ENCODE measurements at places on chromosomes 16 and 17. TPM values are rescaled to one million over a fixed set of nuclear protein-coding genes. Genes with fewer than 3 reads are reported as not detected.

DNA sequence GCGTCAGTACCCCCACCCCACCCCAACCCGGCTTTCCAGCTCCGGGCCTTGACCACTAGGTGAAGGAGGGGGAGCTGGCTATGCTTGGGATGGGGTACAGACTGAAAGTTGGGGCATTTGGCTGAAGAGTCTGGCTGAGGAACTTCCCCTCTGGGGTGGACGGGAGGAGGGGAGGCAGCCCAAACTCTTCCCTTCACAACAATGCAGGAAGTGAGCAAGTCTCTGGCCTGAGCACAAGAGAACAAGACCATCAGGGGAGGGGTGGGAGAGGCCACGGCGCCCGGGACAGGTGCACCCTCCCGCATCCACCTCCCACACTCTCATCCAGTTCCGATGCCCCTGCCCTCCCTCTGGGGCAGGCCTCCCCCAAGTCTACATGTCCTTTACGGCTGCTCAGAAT is 5.6 kb downstream of the USH1G start:
- DNase-seq = no peak

DNA sequence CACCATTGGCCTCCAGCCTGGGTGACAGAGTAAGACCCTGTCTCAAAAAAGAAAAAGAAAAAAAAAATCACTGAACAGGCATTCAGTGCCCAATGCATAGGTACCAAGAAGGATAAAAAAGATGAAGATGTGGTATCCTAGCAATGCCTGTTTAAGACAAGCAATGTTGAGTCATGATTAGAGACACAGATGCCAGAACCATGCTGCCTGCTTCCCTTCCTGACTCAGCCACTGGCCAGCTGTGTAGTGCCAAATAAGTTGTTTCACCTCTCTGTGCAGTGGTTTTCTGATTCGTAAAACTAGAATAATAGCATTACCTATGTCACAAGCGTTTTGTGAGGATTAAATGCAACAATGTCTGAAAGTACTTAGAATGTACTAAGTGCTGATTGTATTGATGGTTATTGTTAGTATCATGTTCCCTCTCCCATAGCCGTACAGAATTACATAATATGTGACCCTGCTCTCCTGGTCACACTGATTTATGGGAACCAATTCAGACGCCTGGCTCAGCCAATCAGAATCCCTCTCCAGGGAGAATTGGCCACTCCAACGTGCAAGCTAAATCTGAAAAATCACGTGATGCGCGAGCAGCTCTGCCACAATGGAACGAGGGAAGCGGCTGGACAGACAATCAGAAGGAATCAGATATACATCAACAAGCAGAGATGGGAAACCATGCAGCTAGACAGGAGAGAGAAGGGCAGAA is 241.9 kb downstream of the SLC39A11 start:
- DNase-seq = peak; percentile 7

DNA sequence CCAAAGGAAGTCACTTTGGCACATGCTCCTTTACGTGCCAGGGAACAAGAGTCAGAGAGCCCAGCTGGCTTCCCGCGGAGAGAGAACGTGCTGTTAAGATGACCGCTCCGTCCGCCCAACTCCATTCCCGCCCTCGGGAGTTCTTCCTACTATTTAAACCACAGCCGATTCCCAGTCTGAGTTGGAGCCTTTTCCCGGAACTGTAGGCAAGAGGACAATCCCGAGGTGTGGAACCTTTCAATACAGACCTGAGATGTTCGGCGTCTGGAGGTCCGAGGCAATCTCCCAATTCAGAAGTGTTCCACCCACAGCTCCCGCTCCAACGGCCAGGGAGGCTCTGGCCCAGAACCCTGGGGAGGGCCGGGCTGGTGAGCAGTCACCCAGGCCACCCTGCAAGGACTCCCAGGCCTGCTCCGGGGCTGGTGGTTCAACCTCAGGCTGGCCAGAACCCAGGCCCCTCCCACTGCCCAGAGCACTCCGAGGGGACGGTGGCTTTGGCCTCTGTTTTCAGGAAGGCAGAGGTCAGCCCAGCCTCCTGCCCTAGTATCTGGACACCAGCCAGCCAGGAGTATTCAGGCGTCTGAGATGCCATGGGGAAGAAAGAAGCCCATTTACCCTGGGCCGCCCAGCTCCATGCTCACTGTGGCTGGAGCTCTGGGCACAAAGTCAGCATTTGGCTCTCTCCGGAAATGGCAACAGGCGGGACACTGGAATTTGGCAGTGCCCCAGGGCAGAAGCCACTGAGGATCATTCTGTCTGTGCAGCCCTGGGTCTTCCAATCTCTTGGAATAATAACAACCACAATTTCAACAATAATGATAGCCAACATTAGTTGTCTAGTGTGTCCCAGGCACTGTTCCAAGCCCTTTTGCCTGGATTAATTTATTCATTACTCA is 21.4 kb downstream of the EMP2 start:
- no peak for DNase-seq

GRCh38 chr17:57733085-57733484 is 12.0 kb downstream of the CCDC182 start:
- no peak for DNase-seq

DNA sequence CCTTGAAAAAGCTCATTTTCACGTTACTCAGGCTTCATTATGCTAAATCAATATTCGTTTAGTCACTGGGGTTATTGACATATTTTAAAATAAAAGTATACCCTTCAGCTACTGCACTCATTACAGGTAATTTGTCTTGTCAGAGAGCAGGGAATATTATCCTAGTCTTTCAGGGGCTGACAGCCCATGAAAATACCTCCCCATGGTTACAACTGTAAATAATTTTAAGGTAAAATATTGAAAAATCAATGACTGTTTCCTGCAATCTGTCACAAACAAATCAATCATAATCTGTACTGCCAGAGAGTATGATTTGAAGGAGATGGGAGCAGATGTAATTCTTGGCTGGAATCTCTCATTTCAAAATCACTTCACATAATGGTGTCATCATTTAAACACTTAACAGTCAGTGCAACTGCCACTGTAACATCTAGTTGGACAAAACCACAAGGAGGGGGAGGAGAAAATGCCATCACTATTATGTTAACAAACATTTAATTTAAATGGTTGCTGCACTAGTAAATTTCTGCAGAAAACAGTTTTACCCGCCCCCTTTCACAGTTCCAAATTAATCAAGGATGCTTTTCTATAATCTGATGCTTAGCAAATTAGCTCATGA is 9.3 kb upstream of the IRX5 start:
- no peak for DNase-seq

- DNase-seq = no peak
These were observed 170.2 kb downstream of the RAB11FIP4 start for GRCh38 chr17:31561469-31562375.

- DNase-seq = no peak
These were observed 10.3 kb upstream of the IRF8 start for GRCh38 chr16:85888405-85889331.

GRCh38 chr16:75342308-75342811 is 90.9 kb upstream of the BCAR1 start:
- no peak for DNase-seq

- DNase-seq = no peak
These were observed 72.5 kb upstream of the ZNF423 start for GRCh38 chr16:49928176-49929041.

GRCh38 chr16:67391424-67392300 is 1.6 kb downstream of the TPPP3 start:
- DNase-seq = no peak

DNA sequence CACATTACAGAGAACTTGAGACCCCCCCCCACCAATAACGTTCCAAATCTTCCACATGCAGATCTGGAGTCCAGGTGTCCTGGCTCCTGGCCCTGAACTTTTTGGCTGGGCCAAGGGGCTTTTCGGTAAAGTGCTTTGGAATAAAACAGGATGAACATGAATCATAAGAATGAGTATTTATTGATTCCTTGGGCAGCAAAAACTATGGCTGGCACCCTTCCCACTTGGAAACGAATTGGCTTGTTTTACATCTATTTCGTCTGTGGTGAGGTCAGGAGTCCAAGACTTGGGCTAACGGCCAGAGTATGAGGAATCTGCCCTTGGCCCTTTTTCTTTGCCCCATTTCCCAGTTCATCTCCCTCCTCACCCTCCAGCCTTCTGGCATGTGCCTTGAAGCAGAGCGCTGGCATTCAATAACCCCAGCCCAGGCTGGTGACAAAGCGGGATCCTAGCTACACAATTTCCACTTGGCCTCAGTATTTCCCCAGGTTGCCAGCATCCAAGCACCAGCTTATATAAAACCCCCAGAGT is 4.1 kb upstream of the UBTF start:
- no peak for DNase-seq

DNA sequence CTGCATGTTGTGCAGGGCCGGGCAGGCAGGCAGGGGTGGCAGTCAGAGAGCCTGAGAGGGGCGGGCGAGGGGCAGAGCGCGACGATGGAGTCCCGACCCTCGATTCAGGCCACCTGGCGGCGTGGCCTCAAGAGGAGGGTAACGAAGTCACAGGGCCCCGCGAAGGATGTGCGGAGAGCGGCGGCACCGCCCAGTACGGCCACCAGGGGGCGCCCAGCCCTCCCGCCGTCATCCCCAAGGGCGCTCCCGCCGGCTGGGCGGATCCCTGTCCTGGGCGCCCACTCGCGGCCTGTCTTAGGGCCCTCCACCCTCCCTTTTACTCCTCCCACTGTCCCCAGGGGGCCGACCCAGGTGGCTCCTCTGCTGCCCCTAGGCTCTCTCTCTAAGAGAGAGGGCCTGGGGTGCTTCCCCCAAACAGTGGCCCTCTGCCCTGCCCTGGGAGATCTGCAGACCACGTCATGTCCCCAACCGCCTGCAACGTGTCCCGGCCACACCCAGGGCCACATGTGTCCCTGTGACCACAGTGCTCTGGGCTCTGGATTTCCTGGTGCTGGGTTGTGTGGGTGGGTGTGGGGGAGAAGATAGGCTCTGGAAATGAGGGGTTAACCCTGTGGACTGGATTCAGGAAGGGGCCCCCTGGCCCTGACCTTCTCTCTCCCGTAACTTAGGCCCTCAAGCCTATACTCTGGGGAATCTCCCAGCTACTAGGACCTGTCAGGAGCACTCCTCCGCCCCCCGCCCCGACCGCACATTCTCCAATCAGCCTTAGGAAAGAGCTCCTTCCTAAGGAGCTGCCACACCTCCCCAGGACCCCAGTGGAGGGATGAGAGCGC is 5.9 kb downstream of the DPEP2 start:
- peak; percentile 66 for DNase-seq

- DNase-seq = no peak
These were observed 6.3 kb upstream of the XAF1 start for GRCh38 chr17:6749519-6749918.

DNA sequence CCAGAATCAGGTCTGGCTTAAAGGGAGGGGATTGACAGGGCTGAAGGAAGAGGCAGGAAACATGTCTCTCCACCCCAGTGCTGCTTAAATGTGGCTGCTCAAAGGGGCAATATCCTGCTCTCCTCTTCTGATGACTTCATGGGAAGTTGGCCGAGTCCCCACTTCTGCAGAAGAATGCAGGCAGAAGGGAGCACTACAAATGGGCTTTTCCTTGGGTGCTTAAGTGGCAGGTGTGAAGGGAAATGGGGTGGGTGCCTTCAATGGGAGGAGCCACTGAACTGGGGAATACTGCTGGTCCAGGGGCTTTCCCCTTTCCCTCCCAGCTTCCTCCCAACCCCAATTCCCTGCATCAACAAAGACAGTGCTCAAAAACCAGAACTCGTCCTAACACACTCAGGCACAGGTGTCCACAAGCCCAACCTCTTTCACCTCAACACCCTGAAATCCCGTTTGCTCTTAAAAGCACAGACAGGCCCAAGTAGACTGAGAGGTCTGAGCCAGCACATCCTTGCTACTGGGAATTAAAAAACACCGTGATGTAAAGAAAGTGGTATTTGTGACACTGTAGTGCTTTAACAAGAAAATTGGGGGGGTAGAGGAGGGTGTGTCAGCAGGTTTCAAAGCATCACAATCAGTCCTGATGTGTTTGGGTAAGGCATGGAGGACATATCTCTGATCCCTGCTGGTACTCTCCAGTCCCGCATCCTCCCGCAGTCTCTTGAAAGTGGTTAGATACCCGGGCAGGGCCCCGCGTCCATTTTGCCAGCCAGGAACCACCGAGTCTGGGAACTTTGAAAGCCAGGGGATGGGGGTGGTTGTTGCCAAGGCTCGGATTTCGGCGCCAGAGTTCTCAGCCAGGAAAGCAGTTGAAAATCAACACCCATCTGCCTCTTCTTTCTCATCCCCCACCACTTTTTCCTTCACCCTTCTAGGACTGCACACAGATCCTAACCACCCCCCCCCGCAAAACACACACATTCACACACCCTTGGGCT is 1.6 kb downstream of the CA10 start:
- DNase-seq = no peak

DNA sequence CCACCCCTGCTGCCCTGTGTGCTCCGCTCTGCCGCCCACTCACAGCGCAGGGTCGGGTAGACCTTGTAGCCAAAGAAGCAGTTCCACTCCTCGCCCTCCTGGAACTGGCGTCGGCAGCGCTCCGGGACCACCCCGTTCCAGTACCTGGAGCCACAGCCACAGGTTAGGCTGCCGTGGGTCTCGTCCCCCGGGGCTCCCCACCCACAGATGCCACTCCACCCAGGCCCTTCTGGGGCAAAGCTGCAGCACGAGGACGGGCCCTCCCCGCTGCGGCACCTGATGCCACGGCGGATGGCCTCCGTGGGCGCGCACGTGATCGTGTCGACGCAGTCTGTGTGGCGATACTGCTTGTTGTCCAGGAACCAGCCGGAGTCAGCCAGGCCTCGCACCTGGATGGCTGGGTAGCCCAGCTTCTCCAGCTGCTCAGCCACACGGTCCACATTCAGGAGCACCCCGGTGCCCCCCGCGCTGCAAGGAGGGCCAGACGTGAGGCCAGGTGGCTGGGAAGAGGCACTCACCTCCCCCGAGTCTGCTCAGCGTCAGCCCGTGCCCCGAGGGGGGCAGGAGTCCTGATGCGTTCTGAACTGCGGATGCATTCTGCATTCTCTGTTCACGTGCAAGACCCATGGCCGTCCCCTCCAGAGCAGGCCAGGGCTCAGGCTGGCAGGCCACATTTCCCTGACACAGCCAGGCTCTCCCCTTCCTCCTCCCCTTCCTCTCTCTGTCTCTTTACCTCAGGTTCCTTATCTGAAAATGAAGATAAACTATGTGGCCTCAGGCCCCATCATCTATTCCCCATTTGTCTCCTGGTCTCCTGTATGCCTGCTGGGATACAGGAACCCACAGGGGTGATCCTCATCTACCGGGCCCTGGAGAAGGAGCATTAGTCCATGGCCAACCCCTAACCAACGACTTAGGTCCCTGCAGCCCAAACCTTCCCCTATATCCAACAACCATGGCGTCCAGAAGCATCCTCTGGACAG is 4.1 kb downstream of the NOTUM start:
- no peak for DNase-seq

GRCh38 chr16:69131167-69131838 is 1.1 kb downstream of the CHTF8 start:
- peak; percentile 48 for DNase-seq

The DPEP1 gene
- 0.83 TPM for polyA plus RNA-seq

The CCL15 gene
- polyA plus RNA-seq = not detected

The ADGRG1 gene
- 6.7 TPM for polyA plus RNA-seq

The HSDL1 gene
- polyA plus RNA-seq = 21.2 TPM

The MYL4 gene
- 1,625 TPM for polyA plus RNA-seq

The CTRB2 gene
- not detected for polyA plus RNA-seq

The ENGASE gene
- polyA plus RNA-seq = 19.2 TPM

The QRICH2 gene
- polyA plus RNA-seq = 3.4 TPM

The MYH13 gene
- 1.3 TPM for polyA plus RNA-seq

The MPP3 gene
- polyA plus RNA-seq = 6.3 TPM

Measured in muscle of arm (tissue), 14 donors.